Hepatocyte (in vitro differentiated cells): ENCODE measurements at places on chromosomes 5 and 9.
A peak's percentile ranks its signal among the peaks of the same experiment; 100 is the strongest.

DNA sequence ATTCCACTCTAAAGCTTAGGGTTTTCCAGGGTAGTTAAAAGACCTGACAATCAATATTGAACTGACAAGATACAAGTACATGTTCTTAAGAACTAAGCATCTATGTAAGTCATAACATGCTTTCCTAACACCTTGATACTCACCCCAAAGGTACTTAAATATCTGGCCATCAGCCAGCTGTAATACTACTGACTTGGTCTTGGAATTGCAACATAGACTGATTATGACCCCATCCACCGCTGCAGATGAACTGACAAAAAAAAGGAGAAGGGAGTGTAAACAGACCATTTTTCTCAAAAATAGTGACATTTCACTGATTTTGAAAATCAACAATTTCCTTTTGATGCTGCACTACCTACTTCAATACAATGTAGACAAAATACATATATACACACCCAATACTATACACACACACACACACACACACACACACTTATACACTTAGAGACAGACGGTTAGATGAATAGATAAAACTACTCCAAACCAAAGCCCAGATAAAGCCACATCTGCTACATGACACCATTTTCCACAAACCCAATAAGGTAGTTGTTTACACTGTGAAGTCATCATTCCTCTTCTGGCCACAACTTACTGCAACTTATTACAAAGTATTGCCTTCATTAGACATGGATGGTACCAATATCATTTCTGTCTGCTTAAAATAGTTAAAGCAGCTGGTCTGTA lies 30.4 kb downstream of the ELP1 start:
- DNase-seq, result no peak

- no peak for DNase-seq
These were observed 218.1 kb downstream of the RAB3C start for GRCh38 chr5:58800861-58801540.

DNA sequence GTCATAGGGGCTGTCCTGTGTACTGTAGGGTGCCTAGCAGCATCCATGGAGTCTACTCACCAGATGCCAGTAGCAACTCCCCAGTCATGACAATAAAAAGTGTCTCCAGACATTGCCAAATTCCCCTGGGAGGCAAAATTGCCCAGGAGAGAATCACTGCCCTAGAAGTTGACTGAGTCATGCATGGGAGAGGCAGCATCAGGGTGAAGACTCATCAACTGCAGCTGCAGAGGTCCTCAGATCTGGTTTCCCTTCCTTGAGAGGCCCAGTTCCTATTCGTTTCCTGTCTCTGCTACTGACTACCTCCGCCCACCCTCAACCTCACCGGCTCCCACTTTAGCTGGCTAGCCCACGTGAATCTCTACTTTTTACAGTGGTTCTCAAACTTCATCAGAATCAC lies 88.6 kb upstream of the AGXT2 start:
- DNase-seq, result peak; percentile 53

- no peak for DNase-seq
These were observed 227.8 kb downstream of the NSG2 start for GRCh38 chr5:174273325-174273724.

DNA sequence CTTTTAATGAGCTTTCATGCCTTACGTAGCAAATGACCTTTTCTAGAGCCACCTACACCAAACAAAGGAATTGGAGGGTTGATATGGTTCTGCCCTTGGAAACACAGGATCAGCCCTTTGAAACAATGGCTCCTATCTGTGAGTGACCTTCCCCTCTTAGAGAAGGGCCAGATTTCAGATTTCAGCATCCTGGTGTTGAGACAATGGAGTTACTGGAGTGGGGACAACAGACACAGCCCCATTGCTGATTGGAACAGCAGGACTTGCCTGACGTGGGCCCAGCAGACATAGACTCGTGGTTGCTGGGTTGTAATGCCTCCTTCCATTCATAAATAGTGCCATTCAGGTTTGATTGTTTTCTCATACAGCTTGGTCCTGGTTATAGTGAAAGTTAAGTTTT lies 96.0 kb downstream of the GALNT10 start:
- no peak for DNase-seq

DNA sequence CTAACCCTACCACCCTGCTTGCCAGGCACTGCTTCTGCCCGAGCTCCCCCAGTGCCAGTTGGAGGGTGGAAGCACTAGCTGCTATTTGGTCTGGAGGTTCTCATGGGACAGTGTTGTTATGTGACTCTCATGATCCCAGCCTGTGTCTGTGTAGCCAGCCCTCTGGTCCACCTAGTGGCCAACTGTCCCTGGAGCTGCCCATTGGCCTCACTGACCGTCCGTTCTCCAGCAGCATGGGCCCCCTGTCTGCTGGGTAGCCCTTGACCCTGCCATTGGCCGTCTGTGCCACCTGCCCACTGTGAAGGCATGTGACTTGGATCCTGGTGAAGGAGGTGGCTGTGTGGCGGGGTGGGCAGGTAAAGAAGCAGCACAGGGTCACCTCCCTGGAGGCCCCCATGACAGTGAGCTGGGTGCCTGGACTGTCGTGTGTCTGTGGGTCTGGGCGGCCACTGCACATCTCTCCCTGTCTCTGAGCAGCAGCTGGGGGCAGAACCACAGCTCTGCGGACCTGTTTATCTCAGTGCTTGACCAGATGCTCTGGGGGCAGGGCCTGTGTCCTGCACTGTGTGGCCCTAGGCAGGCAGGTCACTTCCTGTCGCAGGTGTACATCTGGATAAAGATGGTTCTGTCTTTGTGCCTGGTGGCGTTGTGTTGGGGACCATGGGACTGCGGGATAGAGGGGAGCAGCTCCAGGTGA lies 11.4 kb downstream of the PHF2 start:
- peak; percentile 7 for DNase-seq

GRCh38 chr5:30279237-30279636 lies 914.2 kb upstream of the CDH6 start:
- DNase-seq, result no peak

DNA sequence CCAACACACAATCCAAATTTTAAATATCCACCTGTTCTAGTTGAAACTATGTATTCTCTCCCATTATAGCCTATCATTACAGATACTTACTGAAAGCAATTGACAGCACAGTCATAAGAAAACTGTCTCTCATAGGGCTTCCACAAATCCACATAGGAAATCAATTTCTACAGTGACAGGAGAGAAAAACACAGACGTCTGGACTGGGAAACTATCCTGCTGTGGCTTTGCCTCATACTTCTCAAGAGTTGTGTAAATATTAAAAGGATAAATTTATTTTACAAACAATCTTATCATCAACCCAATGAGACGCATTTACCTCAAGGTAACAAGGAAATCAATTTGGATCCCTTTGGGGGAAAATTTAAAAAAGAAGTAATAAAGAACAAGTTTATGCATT lies 517.5 kb downstream of the EFNA5 start:
- DNase-seq, result no peak

DNA sequence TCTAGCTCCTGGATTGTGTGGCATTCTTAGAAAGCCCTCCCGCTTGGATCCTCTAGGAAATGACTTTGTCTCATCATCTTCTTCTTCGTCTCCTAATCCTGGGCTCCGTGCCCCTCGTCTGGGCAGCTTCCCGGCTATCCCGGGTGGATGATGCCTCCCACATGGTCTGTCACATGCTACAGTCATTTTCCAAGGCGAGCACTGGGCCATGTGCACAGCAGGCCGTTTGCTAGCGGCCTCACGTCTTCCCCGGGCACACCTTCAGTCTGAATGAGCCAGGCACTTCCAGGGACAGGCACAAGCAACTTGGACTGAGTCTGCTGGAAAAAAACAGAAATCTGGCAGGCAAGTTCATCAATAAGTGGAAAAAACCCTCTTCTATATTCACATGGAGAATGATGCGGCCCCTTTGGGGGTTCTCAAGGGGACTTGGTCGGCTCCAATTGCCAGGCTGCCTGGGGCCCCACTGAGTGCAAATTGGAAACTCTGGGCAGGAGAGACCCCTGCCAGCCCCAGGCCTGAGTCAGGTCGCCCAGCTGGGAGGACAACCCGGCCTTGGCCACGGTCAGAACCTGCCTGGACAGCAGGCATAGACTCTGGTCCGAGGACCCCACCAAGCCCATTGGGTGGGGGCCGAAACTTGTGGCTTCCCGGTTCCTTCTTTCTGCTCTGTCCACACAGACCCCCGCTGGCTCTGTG lies 11.1 kb upstream of the WNK2 start:
- no peak for DNase-seq

- peak; percentile 66 for DNase-seq
These were observed 1.3 kb downstream of the MAP3K1 start for GRCh38 chr5:56816546-56817081.

- no peak for DNase-seq
These were observed 5.8 kb upstream of the FPGS start for GRCh38 chr9:127796852-127797370.

DNA sequence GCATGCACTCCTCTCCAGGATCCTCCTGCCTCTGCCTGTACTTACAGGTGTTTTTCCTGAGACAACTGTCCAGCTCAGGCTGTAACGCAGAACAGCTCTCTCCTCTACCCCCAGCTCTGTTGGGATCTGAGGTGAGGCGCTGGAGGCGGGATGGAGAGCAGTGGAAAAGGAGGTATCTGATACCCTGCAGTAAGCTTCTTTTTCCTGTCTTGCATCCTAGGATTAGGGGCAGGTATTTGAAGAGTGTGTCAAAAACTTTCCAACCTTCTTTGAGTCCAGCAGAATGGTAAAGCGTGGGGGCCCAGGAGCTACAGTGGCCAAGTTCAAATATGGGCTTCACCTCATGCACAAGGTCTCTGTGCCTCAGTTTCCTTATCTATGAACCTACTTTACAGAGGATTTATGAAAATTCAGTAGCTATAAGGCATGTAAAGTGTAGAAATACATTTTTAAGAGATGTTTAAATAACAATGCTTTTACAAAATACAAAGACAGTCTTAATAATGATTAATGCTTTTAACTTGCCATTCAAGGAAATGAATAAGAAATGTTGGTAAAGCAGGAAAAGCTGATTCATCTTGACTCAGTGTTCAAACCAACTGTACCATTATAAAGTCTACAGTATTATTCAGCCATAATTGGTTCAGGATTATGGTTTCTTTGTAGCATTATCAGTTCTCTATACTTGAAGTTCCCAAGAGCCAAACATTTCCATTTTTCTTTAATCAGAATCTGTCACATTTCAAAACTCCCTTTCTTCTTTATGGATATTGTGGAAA lies 26.1 kb downstream of the MAP1B start:
- DNase-seq, result no peak

- DNase-seq, result no peak
These were observed 20.8 kb downstream of the ACER2 start for GRCh38 chr9:19429595-19429994.

DNA sequence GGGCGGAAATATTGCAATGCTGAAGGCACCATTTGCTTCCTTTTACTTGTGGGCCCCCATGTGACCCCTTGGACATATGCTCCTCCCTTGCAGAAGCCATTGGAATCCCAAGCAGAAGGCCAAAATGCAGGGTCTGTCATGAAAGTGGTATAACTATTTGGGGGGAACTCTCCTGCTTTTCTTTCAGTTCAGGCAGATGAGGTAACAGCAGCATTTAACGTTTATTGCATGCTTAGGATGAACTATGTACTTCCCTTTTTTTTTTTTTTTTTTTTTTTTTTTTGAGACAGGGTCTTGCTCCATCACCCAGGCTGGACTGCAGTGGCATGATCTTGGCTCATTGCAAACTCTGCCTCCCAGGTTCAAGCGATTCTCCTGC lies 7.8 kb downstream of the FOXI1 start:
- no peak for DNase-seq

GRCh38 chr5:124764992-124765611 lies 18.7 kb upstream of the ZNF608 start:
- no peak for DNase-seq

DNA sequence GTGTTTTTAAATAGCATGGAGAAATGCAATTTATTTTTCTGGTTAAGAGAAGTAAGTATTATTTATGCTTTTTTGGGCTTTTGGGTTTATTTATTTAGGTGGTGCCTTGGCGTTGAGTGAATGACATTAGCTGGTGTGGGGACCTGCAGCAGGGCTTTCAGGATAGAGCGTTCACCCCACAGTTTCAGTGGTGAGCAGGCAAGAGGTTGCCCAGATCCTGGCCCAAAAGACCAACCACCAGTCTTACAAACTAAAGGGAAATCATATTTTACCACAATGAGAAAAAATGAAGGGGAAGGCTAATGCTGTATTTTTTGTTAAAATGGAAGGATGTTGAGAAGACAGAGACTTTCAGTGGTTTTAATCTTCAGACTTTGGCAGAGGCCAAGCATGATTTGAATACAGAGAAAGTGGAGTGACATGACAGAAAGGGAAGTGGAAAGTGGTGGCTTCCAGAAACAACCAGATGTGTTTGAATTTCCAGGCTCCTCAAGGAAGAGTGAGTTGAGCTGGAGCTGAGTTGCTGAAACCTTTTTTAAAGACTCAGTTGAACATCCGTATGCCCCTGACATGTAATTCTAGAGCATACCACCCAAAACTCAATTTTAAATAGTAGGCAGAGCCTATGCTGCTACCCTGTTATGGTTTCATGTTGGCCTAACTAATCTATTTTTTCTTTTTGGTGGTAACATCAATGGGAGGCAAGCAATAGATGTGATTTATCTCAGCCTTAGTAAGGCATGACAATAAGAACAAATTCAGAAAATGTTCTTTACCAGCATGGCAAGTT lies 94.8 kb downstream of the AOPEP start:
- DNase-seq, result no peak

DNA sequence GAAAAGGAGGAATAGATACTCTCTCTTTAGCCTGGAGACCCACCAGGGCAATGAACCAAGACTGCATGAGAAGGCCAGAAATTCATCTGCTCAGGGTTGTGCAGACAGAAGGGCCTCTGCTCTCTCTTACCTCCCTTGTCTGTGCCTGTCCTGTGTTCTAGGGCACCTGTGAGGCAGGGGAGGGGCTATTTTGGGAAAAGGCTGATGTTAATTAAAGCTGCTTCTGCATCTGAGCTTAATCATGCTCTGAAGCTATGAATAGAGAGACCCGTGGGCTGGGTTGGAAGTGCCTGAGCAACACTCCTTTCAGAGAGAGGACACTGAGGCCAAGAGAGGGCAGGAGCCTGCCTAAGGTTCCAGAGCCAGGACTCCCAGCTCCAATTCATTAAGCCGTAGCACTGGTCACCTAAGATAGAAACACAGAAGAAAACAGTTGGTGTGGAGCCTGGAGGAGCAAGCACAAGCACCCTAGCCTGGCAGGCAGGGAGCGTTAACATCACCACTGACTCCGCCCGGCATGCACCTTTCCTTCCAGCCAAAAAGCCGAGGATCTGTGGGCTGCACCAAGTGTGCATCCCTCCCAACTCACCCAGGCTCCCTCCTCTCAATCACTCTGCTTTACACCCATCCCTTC lies 31.4 kb upstream of the STING1 start:
- DNase-seq, result no peak

GRCh38 chr9:97571664-97572063 lies 61.5 kb downstream of the TSTD2 start:
- DNase-seq, result peak; percentile 58

DNA sequence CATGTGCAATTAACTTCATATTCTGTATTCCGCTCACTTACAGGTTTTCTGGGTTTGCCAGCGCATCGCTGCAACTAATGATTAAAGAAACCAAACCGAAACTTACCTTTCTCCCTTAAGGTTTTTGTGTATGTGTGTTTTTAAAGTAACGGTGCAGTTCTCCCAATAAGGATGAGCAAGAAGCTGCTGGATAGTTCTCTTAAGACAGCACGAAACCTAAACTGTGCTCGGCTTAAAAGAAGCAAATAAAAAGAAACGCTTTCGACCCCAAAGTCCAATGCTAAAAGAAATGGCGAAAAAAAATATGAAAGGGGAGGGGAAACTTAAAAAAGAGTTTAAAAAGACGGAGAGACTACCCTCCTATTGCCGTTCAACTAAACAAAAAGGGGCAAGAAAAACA lies 340 bp downstream of the ELAVL2 start:
- no peak for DNase-seq
